Common myeloid progenitor, CD34-positive (primary cell): ENCODE measurements at places on chromosomes 7 and 10.
A peak's percentile ranks its signal among the peaks of the same experiment; 100 is the strongest.

DNA sequence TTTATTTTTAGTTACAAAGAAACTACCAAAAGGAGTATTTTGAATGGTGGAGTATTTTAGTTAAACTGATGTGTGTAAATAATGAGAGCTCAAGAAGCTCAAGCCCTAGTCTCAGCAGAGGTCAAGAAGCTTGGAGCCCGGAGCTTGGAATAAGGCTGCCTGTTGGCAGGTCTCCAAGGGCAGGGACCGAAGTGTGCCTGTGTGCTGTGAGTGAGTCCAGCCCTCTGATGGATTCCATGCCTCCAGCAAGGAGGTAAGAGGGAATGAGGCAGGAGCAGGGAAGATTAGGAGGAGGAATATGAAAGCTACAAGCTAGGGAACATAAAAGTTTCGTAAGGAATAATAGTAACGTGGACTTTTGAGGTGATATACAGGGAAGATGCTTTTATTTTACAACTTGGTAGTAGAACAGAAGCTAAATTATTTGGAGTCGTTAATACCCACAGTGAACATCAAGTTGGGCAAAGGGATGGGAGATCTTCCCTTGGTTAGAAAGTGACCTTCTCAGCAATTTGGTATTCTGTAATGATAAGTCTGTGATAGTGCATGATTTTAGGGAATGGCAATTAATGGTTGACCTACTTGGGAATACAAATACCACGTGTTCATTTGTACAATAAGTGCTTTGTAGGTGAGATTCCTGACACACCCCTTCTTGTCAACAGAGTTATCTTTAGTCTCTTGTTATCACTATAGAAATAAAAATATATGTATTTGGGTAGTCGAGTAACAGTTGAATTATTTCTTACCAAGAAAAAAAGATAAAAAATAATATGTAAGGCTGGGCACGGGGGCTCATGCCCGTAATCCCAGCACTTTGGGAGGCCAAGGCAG is 4.6 kb downstream of the SEC23IP start:
- no peak for DNase-seq

DNA sequence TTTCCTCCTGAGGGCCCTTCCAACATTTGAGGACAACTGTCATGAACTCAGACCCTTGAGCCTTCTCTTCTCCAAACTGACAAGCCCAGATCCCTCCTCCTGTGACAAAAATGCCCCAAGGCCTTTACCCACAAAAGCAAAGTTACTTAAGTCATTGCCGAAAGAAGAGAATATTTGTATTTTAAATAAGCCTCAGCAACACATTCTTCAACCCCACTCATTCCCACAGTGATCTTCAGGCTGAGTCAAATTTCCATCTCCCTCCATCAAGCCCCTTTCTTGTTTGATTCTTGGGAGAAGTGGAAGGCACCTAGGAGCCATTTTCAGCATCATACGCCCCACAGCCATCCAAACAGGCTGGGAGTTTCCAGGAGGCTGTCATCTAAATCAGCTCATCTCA is 150.8 kb upstream of the PDE1C start:
- no peak for DNase-seq

DNA sequence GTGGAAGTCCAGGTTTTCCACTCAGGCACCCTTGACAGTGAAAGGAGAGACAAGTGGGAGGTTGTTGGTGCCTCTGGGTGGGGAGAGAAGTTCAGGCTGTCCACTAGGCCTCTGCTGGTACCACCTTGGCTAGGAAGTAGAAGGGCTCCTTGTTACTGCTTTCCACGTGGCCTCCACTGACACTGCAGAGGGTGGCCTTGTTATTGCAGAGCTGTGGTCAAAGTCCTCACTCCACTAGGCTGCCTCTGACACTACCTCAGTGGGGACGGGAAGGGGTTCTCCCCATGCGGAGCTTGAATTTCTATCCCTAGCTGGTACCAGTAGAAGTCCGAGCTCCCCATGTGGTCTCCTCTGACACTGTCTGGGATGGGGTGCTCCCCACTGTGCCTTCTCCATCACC is 14.9 kb upstream of the STOX1 start:
- no peak for DNase-seq

DNA sequence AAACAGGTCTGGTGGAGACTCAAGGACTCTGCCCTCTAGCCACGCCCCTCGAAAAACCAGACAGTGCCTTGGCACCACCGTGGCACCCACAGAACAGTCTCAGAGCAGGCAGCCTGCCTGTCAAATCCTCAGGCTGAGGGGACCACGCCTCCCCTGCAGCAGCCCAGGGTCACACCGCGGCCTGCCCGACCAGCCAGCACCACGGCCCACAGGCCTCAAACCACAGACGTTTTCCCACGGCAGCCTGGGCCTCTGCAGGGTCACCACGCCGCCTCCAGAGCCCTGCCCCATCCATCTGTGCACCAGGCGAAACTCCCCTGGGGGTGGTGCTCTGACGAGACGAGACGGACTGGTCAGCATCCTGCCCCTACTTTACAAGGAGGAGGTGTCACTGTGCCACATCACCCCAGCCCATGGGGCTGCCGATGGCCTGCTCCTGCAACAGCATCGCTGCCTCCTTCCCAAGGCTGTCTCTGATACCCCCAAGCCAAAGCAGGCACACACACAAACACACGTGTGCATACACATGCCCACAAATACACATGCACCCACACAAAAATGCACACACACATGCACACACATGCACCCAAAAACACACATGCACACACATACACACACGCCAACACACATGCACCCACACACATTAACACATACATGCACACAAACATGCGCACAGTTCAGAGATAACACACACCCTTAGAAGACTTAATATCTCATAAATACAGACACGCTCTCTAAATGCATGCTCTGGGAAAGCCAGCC is 24.6 kb downstream of the PAPOLB start:
- DNase-seq, result no peak

- peak; percentile 63 for DNase-seq
Measured at GRCh38 chr10:71396084-71396710, 523 bp upstream of the CDH23 start.

DNA sequence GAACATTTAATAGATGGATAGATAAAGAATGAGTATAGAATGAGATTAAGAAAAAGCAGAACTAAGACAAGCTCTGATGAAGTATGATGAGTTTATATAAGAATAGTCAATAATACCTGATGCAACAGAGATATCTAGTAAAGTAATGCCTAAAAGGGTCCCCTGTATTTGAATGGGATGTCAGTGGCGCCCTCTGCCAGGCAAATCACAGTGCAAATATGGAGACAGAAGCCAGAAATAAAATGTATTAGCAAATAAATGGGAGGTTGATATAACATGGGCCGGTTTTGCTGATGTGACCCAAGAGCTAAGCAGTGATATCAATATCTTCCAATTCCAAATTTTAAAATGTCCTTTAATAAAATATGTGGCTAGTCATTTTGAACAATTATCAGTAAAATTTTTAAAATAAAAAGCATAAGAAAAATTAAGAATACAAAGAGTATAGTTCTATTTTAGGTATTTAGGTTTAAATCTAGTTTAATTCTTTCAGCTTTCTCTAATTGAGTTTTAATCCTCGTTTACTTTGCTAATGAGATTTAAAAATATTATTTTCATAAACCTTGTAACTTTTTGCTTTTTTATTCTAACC is 62.6 kb downstream of the ADK start:
- peak; percentile 71 for DNase-seq

DNA sequence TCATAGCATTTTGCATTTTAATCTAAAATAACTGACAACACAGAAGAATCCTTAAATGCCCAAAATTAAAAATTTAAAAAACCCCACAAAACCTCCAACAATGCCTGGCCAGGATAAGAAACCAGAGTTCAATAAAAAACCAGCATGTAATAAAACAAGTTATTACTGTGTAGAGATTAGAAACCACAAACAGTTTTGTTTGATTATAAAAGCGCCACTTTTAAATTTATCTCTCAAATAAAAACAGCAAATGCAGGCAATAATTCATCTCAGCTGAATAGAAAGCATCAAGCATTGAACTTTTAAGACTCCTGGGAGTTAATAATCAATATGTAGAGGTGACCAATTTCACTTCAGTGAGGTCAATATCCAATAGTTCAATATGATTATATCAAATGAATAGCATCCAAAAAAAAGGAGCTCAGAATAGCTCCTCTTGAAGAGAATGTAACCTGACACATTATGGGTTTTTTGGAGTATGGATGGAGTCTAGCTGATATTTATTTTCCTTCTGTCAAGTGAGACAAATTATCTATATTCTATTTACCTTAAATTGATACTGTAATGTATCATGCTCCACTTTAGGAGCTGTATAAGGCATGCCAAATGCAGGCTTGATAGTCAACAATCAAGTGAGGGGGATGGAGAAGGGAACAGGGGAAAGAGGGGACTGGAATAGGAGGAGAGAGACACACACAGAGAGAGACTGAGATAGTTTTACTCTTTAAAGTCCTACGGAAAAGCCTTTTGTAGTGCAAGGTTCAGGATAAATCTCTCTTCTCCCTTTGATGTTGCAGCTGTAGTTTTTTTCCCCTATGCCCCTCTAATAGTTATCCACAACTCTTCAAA is 130.9 kb downstream of the RSU1 start:
- DNase-seq, result peak; percentile 19

GRCh38 chr10:124607693-124608092 is 136.5 kb downstream of the FAM53B start:
- DNase-seq, result no peak

DNA sequence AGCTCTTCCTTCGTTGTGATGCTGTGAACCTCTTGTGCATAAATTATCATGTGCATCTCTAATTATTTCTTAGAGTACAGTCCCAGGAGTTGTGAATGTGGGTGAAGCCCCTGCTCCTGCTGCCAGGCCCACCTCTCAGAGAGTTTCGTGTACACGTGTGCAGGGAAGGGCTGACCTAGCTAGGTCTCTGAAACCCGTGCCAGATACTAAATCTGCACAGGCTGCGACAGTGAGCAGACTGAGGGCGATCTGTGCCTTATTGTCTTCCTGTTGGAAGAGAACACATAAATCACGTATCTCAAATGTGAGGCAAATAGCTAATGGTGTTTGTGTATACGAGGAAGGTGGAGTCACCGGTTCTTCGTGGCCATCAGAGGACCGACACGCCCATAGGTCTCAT is 71.8 kb upstream of the DNAJB6 start:
- DNase-seq, result no peak

- DNase-seq, result peak; percentile 64
Measured at GRCh38 chr7:116173051-116174028, 37.0 kb upstream of the TES start.

GRCh38 chr7:100369105-100369504 is 4.2 kb upstream of the PILRA start:
- peak; percentile 97 for DNase-seq

GRCh38 chr10:43116596-43116995 is 21.6 kb upstream of the CSGALNACT2 start:
- DNase-seq, result no peak

- DNase-seq, result no peak
Measured at GRCh38 chr10:119494236-119495020, 48.1 kb downstream of the RGS10 start.

- no peak for DNase-seq
Measured at GRCh38 chr7:41578700-41579099, 124.2 kb downstream of the INHBA start.

- DNase-seq, result peak; percentile 53
Measured at GRCh38 chr10:50362547-50363125, 111.3 kb upstream of the ASAH2 start.

- DNase-seq, result no peak
Measured at GRCh38 chr7:66246554-66247171, 41.5 kb downstream of the TPST1 start.

- DNase-seq, result peak; percentile 48
Measured at GRCh38 chr7:149245244-149245643, 5.8 kb downstream of the ZNF212 start.

- DNase-seq, result no peak
Measured at GRCh38 chr7:1948301-1948796, 278.3 kb downstream of the ELFN1 start.

DNA sequence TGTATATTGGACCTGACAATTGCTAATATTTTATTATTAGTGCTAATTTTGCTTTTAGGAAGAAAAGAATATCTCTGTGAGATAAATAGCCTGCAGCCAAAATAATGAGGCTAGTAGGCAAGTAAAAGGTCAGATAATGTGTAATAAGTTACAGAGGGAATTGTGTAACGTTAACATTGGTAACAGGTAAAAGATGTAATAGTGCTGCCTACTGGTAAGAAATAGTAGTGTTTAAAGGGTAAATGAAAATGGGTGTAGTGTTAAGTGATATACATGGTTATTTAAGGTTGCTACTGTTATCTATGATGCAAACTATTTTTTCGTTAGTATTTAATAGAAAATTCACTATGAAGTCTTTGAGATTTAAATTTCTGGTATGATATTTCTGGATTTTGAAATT is 9.2 kb upstream of the FOXP2 start:
- peak; percentile 23 for DNase-seq

DNA sequence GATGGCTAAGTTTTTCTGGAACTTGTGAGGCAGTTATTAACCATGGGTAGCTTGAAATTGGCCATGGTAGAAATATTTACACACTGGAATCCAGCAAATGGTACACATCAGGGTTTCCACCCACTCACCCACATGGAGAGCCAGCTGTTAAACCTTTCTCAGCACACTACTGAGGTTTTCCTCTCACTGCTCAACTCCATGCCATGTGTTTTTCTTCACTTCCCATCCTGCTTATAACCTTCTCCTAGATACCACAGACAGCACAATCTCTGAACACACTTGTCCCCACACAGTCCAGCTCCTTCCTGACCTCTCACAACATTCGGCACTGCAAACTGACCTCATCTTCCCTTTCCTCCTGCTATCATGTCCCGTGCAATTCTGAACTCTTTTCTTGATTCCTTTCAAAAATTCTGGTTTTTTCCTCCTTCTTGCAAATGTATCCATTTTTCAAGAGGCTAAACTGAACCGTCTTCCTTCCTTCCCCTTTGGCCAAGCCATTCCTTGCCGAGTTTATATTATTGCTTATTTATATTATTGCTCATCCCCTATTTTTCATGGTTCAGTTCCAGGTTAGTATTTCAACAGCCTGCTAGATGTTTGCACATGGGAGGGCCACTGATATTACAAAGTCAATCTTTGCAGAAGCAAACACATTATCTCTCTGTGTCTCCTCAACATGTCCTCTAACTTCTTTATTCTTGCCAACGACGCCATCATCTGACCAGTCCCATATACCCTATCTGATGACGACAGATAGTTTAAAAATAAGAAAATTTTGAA is 606.4 kb downstream of the SORCS1 start:
- no peak for DNase-seq

DNA sequence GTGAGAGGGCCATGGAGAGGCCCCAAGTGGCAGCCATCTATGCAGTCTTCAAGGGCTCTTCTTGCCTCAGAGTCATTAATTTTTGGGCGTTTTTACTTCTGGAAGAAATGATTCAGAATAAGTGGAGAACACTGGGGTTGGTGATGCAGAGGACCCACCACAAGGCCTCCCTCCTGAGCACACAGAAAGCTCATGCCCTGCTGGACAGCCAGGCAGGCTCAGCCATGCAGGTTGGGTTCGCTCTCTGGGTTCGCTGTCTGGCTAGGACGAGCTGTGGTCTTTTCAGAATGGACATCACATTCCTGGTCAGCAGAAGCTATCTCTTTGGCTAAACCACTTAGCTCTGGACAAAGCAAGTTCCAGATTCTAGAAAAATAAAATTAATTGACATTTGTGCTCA is 480.8 kb downstream of the RPS24 start:
- no peak for DNase-seq

- no peak for DNase-seq
Measured at GRCh38 chr10:18561861-18562551, 89.4 kb downstream of the NSUN6 start.
